ENCODE measurements at places on chromosomes 5 and 9.

DNA sequence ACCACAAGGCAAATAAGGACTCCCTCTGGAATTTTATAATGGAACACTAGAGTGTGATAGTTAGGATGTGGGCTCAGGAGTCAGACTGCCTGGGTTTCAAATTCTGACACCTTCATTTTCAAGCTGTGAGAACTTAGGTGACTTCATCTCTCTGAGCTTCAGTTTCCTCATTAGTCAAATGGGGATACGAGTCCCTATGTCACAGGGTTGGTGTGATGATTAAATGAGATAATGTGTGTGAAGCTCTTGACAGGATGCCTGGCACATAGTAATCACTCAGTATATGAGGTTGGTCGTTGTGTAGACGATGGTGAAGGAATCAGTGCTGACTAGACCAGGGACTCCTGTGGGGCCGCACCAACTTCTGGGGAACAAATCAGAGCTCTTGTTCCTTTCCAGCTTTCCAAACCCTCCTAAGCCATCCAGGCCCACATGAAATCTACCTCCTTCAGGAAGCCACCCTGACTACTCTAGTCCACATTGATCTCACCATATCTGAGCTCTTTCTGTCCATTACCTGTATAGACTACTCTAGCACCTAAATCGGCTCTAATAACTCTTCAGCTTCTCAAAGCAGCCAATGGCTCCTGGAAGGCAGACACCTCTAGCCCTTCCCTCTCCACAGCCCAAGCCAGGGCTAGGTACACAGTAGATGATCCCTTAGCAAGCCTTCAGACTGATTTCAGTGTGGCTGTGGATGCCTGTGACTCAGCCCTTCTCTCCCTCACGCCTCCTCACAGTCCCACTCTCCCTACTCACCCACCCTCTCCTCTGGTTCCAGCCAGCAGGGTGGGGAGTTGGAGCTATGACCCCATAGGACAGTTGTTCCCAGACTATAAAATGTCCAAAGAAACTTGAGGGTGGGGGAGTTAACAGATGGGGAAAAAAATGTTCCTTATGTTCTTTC lies 2.5 kb upstream of the TCF7 start:
- DNase-seq = no peak

GRCh38 chr5:152622628-152623027 lies 217.5 kb upstream of the NMUR2 start:
- DNase-seq = no peak

DNA sequence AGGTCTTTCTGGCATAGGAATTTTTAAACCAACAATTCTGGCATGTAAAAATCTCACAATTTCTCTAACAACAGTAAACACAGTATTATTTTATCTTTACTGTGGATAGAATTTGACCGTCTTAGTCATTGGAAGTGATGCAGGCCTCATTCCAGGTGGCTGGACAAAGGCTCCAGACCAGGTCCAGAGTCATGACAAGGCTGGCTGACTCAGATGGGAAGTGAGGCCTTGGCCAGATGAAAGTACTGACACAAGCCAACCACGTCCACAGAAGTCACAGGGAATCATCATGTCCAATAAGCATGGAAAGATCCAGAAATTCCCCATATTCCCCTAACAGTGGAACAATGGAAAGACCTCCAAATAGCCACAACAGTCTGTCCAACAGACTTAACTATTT lies 12.4 kb downstream of the SPOCK1 start:
- no peak for DNase-seq

DNA sequence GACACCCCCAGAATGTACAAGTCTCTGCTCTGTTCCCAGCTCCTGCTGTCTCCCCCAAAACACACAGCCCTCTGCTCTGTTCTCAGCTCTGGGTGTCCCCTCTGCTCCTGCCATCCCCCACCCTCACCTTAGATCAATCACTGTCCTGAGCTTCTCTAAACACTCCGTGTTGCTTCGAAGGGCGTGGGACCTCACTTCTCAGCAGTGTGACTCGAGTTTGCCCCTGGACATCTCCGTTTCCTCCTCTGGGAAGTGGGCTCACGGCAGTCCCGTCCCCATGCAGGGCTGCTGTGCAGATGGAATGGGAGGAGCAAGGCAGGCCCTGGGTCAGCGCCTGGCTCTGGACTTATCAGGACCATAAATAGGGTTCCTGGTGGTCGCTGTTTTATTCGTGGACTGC lies 98.0 kb upstream of the RAPGEF1 start:
- DNase-seq = no peak

GRCh38 chr9:4297786-4298254 lies 2.0 kb downstream of the GLIS3 start:
- DNase-seq = peak; percentile 17

Data from stimulated activated CD4-positive, alpha-beta T cell treated with anti-CD3 and anti-CD28 coated beads, Interleukin-4, amount 100 ng/mL, for 48 hours (primary cell).